ENCODE measurements at places on chromosomes 12 and 14.

DNA sequence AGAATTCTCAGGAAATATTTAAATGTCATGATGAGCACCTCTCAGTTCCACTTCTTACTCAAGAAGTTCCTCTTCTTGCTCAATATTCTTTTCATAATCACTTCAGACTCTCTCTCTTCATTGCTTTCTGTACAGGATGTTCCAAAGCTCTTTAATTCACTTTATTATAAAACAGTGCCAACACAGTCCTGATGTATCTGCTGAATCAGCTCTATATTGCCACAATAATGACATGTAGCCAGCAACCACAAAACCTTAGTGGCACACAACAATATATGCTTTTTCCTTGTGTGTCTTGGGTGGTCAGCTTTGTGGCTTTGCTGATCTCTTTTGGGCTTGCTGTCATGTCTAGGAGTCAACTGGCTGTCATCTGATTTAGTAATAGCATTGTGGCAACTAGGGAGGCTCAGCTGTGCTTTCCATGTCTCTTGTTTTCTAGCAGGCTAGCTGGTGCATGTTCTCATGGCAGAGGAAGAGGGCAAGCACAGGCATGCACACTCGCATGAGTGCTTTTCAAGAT, 52.8 kb upstream of the SLC2A13 start:
- no peak for DNase-seq

DNA sequence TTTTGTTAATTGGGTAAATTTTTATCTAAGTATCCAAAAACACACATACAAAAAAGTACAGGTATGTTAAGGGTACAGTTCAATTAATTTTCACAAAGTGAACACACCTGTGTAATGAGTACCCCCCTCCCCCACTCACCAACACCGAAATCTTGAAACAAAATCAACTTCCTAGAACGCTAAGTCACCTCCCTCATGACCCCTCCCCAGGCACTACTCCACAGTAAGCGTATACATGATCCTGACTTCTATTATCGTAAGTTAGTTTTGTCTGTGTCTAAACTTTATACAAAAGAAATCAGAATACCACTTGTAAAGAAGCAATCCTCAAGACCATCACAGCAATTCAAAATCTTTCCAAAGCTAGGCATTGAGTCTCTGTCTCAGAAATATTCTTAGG, 100.5 kb downstream of the MED13L start:
- no peak for DNase-seq

DNA sequence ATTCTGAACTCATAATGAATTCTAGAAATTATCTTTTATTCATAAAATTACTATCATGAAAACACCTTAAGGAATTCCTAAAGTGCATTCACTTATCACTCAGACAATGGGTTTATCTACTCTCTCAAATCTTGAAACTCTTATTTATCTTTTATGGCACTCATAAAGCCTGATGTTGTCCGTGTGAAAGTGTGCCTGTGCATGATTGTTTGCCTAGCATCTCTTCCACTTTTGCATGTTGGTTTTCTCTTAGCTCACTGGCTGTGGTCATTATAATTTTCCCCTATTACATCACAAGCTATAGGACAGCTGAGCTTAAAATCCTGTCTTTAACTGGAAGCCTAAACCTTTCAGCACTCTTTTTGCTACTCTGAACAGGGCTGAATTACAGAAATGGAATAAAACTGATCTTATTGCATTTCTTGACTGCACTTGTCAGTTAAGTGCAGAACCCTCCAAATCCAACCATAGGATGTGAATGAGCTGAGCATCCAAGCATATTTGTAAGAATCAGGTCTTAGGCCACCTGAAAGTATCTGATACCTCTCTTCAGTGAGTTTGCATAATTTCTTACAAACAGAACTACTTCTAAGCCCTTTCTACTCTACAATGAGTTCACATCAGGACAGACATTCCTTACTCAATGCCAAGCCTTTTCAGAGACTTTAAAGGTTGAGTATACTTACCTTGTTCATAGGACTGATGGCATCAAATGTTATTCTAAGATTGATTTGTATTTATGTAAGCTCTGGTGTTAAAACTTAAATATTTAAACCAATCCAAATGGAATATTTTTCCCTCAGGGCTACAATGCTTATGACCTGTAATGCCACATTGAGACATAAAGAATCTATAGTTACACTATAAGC, 221.2 kb upstream of the KITLG start:
- no peak for DNase-seq

- no peak for DNase-seq
Measured at GRCh38 chr14:103071544-103072251, 12.3 kb upstream of the LBHD2 start.

- DNase-seq = no peak
Measured at GRCh38 chr12:109595321-109595902, 21.8 kb downstream of the MVK start.

GRCh38 chr12:104498211-104498801, 41.6 kb downstream of the CHST11 start:
- DNase-seq = no peak

- no peak for DNase-seq
Measured at GRCh38 chr14:42229294-42229693, 622.6 kb downstream of the LRFN5 start.

GRCh38 chr12:11758510-11759493, 109.3 kb downstream of the ETV6 start:
- no peak for DNase-seq

- no peak for DNase-seq
Measured at GRCh38 chr12:39620659-39621658, 1.4 kb upstream of the ABCD2 start.

- no peak for DNase-seq
Measured at GRCh38 chr14:31256534-31257243, 49.1 kb upstream of the HECTD1 start.

- DNase-seq = no peak
Measured at GRCh38 chr14:71181215-71182003, 274.1 kb downstream of the PCNX1 start.

GRCh38 chr14:71473843-71474242, 458.4 kb upstream of the RGS6 start:
- no peak for DNase-seq

DNA sequence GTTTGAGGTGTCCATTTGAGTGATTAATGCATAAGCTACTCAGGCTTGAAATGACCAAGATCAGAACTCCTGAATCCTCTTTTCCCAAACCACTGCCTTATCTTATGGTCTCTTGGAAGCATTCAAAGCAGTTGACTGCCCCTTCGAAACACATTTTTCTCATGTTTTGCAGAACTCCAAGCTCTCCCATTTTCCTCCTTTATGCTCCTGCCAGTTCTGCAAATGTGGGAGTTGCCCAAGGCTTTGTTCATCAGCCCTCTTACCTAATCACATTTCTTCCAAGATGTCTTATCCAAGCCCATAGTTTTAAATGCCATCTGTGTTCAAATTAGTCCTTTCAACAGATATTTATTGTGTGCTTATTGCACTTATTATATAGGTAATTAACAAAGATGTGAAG, 1.8 kb upstream of the DNAAF2 start:
- no peak for DNase-seq

DNA sequence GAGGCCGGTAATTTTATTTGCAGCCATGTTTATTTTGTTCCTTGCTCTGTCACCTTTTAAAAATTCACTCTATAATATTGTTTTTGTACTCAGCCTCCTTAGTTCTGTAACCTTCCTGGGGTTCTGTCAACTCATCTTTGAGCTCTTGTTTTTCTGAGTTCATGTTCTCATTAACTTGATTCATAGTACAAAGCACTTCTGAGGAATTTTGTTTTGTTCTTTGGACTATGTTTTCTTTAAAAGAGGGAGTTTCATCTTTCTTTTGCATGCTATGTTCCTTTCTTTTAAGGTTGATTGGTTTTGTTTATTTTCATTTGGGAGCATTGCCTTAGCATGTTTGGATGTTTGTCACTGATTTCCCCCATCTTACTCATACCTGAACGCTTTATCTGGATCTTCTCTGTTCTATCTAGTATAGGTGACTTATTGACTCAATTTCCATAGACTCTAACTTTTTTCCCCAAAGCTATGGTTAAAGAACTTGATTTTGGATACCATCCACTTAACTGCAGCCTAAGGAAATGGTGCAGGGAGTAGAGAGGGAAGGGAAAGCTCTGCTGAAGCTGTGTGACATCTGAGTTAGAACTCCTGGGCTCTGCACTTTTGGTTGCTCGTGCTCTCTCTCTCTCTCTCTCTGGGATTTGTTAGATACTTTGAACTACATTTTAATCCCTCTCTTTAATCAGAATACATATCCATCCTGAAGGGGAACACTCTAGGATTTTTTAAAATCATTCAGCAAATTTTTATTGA, 268.5 kb downstream of the PAWR start:
- no peak for DNase-seq
